ENCODE measurements at places on chromosomes 5 and 9. TPM values are rescaled to one million over a fixed set of nuclear protein-coding genes. Genes with fewer than 3 reads are reported as not detected.

GRCh38 chr5:158209219-158209908 lies 350.4 kb upstream of the CLINT1 start:
- no peak for DNase-seq
- H3K36me3 ChIP-seq: no peaks in the 10 kb centered on the region
- no peak overlapping the region for H3K27ac ChIP-seq

DNA sequence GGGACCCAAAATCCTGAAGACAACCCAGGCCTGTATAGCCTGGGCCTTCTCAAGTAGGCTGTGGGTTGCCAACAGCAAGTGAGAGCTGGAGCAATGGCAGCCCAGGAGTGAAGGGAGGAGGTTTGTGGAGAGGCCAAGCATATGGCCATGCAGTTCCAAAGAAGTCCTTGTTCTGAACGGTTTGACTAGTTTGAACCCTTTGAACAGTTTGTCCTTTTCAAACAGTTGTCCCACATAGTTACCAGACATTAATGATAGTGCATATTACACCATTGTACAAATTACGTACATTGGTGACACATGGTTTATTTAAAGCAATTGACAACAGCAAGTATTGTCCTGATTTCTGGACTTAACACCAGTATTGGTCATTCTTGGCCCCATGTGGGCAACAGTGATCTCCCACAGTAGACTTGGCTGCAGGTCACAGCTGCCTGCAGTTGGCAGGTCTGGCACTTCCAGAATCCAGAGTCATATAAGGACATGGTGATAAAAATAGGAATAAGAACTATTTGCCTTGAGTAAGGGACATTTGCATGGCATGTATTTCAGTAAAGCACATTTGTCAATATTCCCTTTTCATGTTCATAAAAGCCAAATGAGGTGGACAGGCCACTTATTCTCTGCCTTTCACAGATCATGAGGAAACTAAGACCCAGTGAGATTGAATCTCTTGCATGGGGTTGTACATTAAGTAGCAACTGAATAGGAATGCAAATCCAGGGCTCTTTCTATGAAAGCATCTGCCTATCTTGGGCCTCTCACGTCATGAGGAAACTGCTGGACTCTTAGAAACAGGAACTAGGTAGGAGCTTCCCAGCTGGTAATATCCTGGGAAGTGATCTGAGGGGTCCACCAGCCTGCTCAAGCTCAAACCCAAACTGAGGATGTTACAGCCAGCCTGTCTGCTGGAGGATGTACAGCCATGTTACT lies 30.3 kb downstream of the SLC25A48 start:
- peaks cover 11% of the 10 kb centered on the region for H3K4me1 ChIP-seq
- H3K27ac ChIP-seq: no peak overlapping the region
- no peaks in the 10 kb centered on the region for H3K36me3 ChIP-seq
- no peak for DNase-seq
- H3K4me3 ChIP-seq: no peak overlapping the region
- H3K27me3 ChIP-seq: peaks cover 36% of the 10 kb centered on the region

- H3K27me3 ChIP-seq: peaks cover 63% of the 10 kb centered on the region
- no peaks in the 10 kb centered on the region for H3K36me3 ChIP-seq
- DNase-seq: no peak
Measured at GRCh38 chr5:59905188-59905587, 11.7 kb upstream of the PDE4D start.

- no peaks in the 10 kb centered on the region for H3K36me3 ChIP-seq
- H3K4me3 ChIP-seq: no peak overlapping the region
- H3K27ac ChIP-seq: no peak overlapping the region
- peaks cover 15% of the 10 kb centered on the region for H3K4me1 ChIP-seq
Measured at GRCh38 chr5:170249355-170249754, 16.6 kb downstream of the C5orf58 start.

- no peak for DNase-seq
- H3K4me3 ChIP-seq: no peak overlapping the region
- no peak overlapping the region for H3K27ac ChIP-seq
- H3K27me3 ChIP-seq: no peaks in the 10 kb centered on the region
- no peaks in the 10 kb centered on the region for H3K36me3 ChIP-seq
Measured at GRCh38 chr9:99411068-99411467, 189.0 kb downstream of the SEC61B start.

GRCh38 chr5:172727551-172727950 lies 43.4 kb downstream of the DUSP1 start:
- no peak for DNase-seq
- no peak overlapping the region for H3K4me3 ChIP-seq
- H3K27ac ChIP-seq: peak overlapping the region; percentile 51
- H3K27me3 ChIP-seq: no peaks in the 10 kb centered on the region
- H3K36me3 ChIP-seq: no peaks in the 10 kb centered on the region

DNA sequence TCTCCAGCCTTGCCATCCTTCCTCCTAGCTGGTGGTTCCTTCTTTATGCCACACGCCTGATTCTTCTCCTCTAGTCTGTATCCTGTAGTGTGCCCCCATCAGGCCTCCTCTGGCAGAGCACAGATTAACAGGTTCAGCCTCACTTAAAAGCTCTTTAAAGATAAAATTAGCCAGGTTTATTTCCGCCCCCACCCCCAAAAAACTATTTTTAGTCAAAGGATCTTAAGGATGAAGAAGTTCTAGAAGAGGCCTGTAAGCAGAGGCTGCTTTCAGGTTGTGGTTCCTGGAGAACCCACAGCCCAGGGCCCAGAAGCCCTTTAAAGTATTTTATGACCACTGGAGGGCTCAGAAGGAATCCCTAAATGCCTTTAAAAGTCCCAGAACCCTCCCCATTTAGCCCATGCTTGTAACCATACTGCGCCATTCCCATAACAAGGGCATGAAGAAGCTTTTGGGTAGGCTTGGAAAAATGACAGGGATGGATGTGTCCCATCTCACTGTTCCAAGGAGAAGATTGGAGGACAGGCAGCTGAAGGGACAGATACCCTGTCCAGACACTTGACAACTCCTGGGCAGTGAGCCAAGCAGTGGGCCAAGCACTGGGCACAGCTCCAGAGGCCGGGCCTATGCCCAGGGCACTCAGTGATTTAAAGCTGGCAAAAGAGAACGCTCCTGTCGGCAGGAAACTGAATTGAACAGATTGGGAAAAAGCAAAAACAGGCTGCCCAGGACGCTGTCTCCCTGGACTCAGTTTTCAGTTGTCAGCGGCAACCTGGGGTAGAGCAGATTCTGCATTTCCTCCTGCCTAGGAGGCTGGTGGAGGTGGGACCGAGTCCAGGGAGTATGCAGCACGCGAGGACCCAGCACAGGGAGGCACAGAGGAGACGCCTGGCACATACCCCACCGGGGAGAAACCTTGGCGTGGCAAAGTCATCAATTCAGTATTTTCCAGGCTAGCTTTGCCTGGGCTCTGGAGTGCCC lies 106.3 kb upstream of the SSBP2 start:
- DNase-seq: no peak
- no peaks in the 10 kb centered on the region for H3K27me3 ChIP-seq
- H3K4me3 ChIP-seq: peak overlapping the region; percentile 3
- no peaks in the 10 kb centered on the region for H3K36me3 ChIP-seq
- H3K4me1 ChIP-seq: peaks cover 33% of the 10 kb centered on the region

Gene PCDHGB4
- 5.3 TPM for total RNA-seq

Gene SLIT3
- 12.6 TPM for total RNA-seq

Gene IL4
- total RNA-seq: not detected

Gene ZNF883
- 8.7 TPM for total RNA-seq
